Activated T-cell treated with anti-CD3 and anti-CD28 coated beads, Interleukin-2, amount 50 U/mL, for 24 hours (primary cell): ENCODE measurements at places on chromosomes 6 and 20.

- H3K4me3 ChIP-seq = no peak overlapping the region
- H3K27ac ChIP-seq = no peak overlapping the region
- no peaks in the 10 kb centered on the region for H3K27me3 ChIP-seq
- no peaks in the 10 kb centered on the region for H3K36me3 ChIP-seq
- DNase-seq = no peak
- H3K4me1 ChIP-seq = peaks cover 6% of the 10 kb centered on the region
These were observed 81.6 kb upstream of the MLN start for GRCh38 chr6:33885132-33886057.

DNA sequence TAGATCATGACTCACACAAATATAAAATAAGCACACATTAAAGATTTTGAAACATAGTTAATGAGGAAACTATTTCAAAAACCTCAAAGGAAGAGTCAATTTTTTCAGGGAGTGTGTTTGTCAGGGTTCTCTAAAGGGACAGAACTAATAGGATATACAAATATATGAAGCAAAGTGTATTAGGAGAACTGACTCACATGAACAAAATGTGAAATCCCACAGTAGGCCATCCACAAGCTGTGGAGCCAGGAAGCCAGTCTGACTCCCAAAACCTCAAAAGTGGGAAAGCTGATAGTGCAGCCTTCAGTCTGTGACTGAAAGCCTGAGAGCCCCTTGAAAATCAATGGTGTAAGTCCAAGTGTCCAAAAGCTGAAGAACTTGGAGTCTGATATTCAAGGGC, 898.0 kb upstream of the EYS start:
- no peaks in the 10 kb centered on the region for H3K27me3 ChIP-seq
- H3K27ac ChIP-seq = no peak overlapping the region
- no peaks in the 10 kb centered on the region for H3K36me3 ChIP-seq
- H3K4me3 ChIP-seq = no peak overlapping the region

- peaks cover 79% of the 10 kb centered on the region for H3K27me3 ChIP-seq
- H3K27ac ChIP-seq = no peak overlapping the region
- H3K4me1 ChIP-seq = peaks cover 14% of the 10 kb centered on the region
- peaks cover 3% of the 10 kb centered on the region for H3K36me3 ChIP-seq
These were observed 7.2 kb downstream of the FOXC1 start for GRCh38 chr6:1616701-1617463.

DNA sequence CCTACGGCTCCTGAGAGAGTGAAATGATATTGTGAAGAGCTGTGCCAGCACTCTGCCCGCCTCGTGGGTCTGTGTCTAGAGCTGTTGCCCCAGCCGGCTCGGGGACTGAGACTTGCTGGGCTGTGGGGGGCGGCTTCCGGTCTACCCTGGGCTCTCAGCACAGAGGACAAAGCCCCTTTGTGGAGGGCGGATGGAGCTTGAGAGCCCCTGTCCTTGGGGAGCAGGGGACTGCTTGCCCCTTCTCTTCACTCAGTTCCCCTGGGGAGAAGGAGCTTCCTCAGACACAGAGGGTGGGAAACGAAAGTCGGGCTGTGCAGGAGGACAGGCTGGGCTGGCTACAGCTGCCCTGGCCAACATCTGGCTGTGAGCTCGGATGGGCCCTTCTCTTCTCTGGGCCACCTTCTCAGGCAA, 11.0 kb downstream of the SRC start:
- DNase-seq = no peak
- H3K27ac ChIP-seq = no peak overlapping the region
- no peaks in the 10 kb centered on the region for H3K36me3 ChIP-seq
- H3K4me3 ChIP-seq = no peak overlapping the region

DNA sequence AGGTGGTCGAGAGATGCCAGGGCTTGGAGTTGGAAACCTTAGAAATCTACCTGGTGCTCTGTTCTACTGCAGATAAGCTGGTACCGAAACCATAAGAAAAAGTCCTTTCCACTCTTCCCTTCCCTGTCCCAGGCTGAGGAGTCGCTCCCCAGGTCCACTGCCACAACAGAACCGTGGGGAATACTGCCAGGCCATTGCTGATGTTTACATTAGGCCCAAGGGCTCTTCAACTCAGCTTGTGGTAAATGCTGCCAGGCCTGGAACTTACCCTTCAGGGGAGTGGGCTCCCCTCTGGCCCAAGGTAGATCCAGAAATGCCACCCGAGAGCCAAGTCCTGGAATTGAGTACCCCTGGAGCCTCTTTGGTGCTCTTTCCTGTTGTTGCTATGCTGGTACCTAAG, 388.4 kb downstream of the ESR1 start:
- no peak overlapping the region for H3K27ac ChIP-seq
- no peaks in the 10 kb centered on the region for H3K27me3 ChIP-seq
- peaks cover 16% of the 10 kb centered on the region for H3K4me1 ChIP-seq
- H3K4me3 ChIP-seq = no peak overlapping the region
- DNase-seq = no peak
